ENCODE measurements at places on chromosomes 6 and 20.

DNA sequence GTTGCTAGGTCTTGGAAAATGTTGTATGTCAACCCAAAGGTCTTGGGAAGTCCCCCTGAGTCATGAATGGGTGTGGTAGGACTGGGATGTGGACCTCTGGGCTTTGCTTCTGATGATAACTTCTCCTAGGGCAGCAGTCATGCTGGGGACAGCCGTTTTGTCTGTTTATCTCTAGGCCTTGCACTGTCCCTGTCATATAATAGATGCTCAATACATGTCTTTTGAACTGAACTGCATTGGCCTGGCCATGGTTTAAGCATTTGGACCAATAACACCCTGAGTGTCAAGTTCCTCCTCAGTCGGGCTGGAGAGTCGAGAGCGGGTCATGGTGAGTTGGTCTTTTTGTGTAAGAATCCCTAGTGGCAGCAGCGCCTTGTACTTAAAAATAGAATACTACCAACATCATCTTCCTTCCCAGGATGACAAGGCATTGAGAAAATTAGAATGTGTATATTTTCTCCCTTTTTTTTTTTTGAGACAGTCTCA lies 43.1 kb downstream of the E2F3 start:
- DNase-seq, result no peak

DNA sequence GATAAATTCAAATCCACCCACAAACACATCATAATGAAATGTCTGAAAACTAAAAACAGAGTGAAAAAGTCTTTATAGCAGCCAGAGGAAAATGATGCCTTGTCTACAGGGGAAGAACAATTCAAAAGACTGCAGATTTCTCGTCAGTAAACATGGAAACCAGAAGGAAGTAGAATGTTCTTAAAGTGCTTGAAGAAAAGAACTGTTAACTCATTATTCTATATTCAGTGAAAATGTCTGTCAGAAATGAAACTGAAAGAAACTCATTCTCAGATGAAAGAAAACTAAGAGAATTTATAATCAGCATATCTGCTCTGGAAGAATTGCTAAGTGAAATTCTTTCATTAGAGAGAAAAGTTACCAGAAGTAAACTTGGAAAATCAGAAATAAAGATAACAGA lies 416.1 kb downstream of the TBC1D32 start:
- DNase-seq, result no peak

GRCh38 chr6:16624636-16625290 lies 136.5 kb downstream of the ATXN1 start:
- no peak for DNase-seq

DNA sequence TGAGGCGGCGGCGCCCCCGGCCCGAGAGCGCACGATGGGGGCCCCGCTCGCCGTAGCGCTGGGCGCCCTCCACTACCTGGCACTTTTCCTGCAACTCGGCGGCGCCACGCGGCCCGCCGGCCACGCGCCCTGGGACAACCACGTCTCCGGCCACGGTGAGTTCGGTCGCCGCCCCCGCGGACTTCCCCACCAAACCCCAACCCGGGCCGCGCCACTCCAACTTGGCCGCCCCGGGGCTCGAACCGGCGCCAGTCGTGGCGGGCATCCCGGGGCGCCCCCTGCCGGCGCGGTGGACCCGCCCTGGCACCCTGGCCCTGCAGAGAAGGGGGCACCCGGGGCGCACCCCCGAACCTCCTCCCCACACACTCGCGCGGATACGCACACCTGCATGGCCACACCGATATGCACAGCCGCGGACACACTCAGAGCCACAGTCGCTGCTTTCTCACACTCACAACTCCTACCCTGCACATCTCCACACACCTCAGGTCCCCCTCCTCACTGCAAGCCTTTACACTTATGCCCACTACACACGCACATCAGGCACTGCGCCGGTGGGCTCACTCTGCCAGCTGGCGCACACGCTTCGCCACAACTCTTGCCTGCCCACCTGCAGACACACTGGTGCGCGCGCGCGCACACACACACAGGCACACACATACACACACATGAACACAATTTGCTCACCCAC lies 535 bp downstream of the VSTM2L start:
- no peak for DNase-seq

- DNase-seq, result no peak
Observed at GRCh38 chr6:36916126-36916525, 30.4 kb downstream of the C6orf89 start.

GRCh38 chr20:40771308-40771610 lies 82.2 kb upstream of the MAFB start:
- no peak for DNase-seq

DNA sequence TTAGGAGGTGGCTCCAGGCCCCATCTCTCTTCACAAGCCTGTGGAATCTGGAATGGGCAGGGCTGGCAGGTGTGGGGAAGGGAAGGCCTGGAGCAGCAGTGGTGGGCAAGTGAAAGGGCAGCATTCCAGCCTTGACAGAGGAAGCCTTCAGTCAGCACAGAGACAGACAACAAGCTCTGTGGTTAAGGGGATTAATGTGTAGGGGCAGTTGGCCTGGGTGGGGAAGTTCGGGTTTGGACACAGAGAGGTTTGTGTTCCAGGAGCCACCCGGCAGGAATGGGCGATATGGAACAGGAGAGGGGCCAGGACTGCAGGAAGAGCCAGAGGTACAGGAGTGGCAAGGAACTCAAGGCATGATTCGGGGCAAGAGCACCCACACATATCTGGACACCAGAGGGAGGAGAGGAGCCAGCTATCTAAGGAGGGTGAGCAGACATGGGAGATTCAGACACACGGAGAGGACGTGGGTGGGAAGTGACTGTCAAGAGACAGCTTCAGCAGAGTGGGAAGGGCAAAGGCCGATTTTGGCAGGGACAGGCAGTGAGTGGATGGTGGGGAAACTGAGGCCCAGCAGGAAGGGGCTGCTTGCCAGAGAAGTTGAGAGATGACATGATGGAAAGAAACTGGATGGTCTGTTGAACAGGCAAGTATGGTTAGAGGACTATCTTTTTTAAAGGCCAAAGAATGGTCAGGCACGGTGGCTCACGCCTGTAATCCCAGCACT lies 2.5 kb upstream of the SLC44A4 start:
- DNase-seq, result no peak

- DNase-seq, result no peak
Observed at GRCh38 chr20:48295445-48295903, 510.2 kb upstream of the SULF2 start.

- DNase-seq, result peak; percentile 58
Observed at GRCh38 chr6:139925894-139926641, 551.6 kb upstream of the CITED2 start.
